ENCODE measurements at places on chromosomes 5 and 9.

GRCh38 chr5:71892641-71893365 lies 173.7 kb downstream of the CARTPT start:
- no peak for DNase-seq

DNA sequence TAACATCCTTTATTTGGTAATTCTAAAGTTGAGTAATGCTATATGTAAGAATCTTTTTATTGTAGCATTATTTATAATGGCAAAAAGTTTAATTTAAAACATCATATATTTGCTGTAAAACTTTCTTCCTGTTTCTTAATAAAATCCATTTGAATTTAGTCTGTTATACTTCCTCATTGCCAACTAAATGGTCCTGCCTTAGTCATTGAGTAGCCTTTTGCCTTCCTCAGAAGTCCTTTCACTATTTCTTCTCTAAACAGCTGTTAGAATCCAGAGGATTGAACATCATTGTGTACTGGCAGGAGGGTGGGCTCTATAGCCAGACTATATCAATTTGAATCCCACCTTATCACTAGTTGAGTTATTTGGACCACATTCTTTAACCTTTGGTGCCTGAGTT lies 11.0 kb downstream of the SLC44A1 start:
- no peak for DNase-seq

GRCh38 chr5:849651-850301 lies 1.0 kb downstream of the ZDHHC11 start:
- DNase-seq, result no peak

DNA sequence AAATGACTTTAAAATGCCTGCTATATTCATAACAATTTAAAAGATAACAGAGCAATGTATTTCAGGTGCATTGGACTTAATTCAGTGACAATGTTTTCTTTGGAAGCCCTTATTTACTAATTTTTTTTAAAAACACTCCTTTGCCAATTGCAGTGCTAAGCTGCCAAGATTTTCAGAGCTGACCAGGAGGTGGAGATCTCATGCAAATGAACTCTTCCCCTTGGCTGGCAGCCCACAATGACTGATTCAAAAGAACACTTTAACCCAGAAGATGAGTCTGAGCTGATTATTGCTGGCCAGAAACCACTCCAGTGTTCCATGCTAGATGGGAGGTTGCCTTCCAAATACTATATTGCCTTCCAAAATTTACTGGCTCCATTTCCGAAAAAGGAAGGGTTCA lies 128.3 kb upstream of the CCNH start:
- DNase-seq, result no peak

GRCh38 chr9:123228967-123229366 lies 39.4 kb downstream of the STRBP start:
- DNase-seq, result no peak

Measured in DMS79 (cell line).